Sigmoid colon (tissue), 7 donors: ENCODE measurements at places on chromosomes 5 and 9.

GRCh38 chr5:157186309-157187045 is 5.8 kb downstream of the ITK start:
- no peak for DNase-seq

DNA sequence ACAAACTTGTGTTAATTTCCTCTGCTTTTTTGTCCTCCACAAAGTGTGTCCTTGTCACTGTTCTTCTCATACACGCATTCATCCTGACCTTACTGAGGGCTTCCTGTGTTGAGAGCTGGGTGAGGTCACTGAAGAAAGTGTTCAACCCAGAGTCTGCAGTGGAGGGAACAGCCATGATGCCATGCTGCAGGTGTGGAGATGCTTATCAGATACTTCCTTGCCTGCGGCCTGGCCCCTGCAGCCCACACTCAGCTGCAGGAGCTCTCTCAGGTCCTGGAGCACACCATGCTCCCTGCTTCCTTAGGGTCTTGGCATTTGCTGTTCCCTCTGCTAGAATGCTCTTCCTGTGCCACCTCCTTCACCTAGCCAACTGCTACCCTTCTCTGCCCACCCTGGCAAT is 108.1 kb upstream of the SPRY4 start:
- DNase-seq: no peak

- peak; percentile 57 for DNase-seq
Observed at GRCh38 chr5:135108992-135109391, 75.0 kb upstream of the PITX1 start.

DNA sequence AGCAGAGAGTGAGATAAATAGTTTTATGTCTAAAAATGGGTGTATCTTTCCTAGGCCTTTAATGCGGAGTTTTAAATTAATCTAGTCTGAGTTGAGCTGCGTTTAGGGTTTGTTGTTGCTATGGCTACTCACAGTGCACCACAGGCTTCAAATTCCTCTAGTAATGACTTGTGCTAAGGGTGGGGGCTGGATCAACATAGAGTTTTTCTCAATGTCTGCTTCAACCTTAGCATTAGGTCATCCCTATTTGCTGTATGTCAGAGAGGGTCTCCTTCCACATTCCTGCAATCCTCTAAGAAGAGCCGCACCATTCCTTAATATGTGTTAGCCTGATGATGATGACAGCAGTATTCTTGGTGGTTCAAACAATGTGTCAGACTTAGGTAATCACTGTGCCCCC is 465.6 kb upstream of the KIF2A start:
- DNase-seq: no peak

DNA sequence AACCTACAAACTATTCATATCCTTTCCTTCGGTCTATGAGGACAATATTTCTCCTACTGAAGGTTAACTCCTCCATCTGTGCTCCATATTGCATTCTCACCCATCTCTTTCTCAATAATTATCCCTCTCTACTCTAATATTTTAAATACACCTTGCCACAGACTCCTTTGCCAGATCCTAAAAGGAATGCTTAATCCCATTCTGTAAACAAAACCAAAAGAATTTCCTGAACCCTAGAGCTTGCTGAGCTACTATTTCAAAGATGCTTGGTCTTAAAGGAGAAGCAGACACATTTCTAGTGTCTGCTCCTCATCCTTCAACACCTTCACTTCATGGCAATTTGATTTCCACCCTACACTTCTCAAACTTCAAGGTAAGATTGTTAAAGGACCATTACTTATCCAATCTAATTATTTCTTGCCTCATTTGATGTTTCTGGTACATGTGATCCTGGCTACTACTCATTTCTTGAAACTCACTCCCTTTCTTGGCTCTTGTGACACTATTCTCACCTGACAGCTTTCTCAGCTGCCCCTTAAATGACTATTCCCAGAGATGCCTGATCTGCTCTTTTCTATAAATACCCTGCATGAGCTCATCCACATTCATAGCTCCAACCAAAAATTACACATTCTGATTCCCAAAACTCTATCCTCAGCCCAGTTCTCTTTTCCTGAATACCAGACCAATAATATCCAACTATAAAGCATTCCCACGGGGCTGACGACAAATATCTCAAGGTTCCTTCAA is 20.2 kb downstream of the HOMER1 start:
- no peak for DNase-seq

DNA sequence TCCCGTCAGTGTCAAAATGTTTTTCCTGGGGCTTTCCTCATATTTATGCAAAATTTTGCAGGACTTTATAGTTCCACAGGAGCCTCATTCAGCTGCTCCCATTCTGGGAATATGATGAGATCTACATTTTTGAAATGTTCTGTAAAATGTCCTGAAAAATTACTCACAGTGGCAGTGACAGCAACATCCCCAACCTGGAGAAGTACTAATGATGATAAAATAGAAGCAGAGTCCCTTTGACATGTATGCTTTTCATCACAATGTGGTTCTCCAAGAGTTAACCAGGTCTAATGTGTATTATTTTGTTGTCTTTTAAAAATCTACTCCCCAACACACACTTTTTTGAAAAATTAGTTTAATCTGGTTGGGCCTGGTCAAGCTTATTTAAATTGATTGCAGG is 36.1 kb downstream of the RORB start:
- DNase-seq: no peak
